ENCODE measurements at places on chromosomes 16 and 17.

DNA sequence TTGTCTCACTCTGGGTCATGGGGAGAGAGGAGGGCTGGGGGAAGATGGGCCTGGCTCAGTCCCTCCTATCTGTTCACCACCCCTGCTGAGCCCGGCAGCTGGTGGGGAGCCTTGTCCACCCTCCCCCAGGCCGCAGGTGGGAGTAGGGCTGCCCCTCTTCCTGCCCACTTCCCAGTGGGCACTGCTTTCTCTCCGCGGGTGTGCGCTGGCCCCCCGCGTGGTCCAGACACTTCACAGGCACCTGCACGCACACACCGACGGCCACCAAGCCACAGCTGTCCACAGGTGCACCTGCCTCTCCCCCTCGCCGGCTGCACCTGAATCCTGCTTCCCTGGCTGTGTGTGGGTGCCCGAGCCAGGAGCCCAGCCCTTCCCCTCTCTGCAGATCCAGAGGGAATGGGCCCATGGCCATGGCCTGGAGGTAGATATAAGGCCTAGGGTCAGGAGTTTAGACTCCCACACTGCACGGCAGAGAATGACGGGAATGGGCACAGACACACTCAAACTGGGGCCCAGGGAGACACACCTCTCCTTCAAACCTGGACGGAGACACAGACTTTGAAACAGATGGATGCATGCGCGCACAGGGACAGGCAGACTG lies 2.0 kb downstream of the NHERF2 start:
- no peak for DNase-seq

- DNase-seq, result peak; percentile 69
These were observed 102.2 kb downstream of the TRIM37 start for GRCh38 chr17:59004338-59005111.

GRCh38 chr16:49755313-49755620 lies 100.6 kb downstream of the ZNF423 start:
- DNase-seq, result no peak

DNA sequence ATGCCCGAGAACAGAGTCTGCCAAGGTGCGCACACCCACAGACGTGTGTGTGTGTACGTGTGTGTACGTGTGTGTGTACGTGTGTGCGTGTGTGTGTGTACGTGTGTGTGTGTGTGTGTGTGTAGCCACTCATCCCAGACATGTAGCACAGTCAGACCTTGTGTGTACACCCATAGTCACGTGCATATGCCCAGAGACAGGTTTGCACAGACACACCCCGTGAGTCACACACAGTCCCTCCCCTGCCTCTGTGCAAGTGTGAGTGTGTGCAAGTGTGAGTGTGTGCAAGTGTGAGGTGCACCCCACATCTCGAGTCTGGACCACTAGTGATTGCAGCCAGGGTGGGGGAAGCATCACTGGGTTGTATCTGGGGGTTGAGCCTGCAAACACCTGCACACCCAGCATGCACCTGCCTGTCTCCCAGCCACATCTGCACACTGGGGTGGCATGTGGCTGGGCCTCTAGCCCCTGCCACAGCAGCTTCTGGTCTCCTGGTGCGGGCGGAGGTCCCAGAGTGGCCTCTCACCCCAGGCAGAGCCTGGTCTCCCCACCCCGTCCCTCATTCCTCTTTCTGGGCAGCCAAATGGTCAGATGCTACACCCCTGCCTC lies 23.6 kb downstream of the BAHCC1 start:
- DNase-seq, result no peak

- DNase-seq, result no peak
These were observed 20.2 kb downstream of the CBFA2T3 start for GRCh38 chr16:88956546-88957432.

DNA sequence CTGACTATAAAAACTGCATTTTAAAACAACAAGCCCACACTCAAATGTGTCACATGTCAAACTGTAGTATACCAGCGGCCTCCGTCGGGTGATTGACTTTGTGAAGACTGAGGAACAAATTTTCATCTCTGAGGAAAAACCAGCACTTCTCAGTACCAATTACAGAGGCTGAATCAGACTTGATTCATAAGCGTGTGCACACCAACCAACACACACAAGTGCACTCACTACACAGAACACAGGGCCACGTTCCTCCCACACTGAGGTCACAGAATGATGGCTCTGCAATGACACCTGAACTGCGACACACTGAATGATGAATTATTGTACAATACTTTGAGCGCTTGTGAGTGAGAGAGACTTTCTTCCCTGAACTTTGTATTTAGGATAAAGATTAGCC lies 29.6 kb downstream of the XPO6 start:
- DNase-seq, result no peak

DNA sequence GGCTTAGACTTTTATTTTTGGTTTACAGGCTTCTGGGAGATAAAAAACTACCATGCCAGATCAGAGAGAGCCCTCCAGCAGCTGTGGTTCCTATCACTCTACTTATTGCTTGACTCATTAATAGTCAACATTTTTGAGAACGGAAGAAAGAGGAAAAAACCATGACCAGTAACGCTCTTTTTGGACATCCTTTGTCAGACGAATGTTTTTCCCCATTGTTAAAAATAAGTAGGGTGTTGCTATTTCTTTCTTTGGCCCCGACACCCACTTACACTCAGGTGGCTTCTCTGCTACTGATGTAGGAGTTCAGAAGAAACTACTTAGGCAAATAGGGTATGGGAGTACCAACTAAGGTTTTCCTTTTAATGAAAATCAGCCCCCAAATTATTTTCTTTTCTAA lies 27.5 kb downstream of the TVP23A start:
- DNase-seq, result no peak

- DNase-seq, result no peak
These were observed 143.1 kb downstream of the GSG1L start for GRCh38 chr16:27920391-27920891.

- no peak for DNase-seq
These were observed 33.8 kb upstream of the NF1 start for GRCh38 chr17:31060791-31061550.

- DNase-seq, result no peak
These were observed 21.6 kb downstream of the ZNF276 start for GRCh38 chr16:89742948-89743347.

- no peak for DNase-seq
These were observed 849 bp upstream of the SOX15 start for GRCh38 chr17:7590743-7591142.

- DNase-seq, result no peak
These were observed 11.2 kb upstream of the ACSF2 start for GRCh38 chr17:50414808-50415207.

Data from ureter (tissue), 1 donor.